LHCN-M2 (cell line): ENCODE measurements at places on chromosomes 5 and 9.

DNA sequence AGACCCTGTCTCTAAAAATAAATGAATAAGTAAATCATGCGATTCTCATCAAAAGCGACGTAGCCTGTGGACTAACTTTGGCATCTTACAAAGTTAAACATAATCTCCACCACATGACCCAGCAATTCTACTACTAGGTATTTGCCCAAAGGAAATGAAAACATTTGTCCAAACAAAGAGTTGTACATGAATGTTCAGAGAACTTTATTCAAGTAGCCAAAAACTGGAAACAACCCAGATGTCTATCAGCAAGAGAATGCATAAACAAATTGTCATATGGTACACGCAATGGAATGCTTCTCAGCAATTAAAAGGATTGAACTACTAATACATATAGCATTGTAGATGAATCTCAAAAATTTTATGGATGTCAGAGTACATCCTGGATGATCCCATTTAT is 82.6 kb downstream of the ADRB2 start:
- DNase-seq = peak; percentile 27

- peak; percentile 91 for DNase-seq
These were observed 7.8 kb upstream of the MGAT1 start for GRCh38 chr5:180810210-180810958.

GRCh38 chr5:7991125-7991821 is 122.3 kb downstream of the MTRR start:
- peak; percentile 1 for DNase-seq

DNA sequence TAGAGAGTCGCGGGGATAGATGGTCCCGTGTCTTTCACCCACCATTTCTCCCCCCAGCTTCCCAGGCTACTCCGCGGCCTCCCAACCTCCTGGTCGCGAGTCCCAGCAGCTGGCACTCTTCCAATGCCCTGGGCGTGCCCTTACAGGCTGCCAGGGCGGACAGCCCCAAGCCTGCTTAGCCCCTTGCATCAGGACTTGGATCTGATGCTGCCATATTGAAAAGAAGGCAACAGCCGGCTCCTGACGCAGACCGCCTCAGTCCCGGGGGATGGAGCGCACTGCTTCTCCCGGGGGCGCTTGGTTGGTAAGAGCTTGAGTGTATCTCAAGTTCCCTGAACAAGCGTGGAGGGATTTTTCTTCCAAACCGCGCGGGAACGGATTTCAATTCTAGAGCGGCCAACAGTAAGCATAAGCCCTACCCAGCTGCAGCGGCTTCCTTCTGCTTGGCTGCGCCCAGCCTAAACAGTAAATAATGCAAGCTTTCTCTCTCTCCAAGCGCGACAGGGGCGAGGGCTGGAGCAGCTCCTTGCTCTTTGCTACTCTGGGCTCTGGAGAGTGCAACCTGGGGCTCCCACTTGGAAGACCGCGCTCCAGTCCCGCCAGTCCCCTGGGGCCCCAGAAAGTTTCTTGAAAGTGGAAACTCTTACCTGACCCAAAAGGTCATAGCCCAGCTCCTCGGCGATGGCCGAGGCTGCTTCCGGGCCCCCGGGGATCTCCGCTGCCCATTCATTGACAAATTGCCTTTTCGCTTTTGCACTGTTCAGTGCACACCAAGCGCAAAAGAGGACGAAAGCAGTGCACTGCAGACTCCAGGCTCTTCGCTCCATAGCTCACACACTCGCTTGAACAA is 607 bp downstream of the PCSK1 start:
- DNase-seq = peak; percentile 36

DNA sequence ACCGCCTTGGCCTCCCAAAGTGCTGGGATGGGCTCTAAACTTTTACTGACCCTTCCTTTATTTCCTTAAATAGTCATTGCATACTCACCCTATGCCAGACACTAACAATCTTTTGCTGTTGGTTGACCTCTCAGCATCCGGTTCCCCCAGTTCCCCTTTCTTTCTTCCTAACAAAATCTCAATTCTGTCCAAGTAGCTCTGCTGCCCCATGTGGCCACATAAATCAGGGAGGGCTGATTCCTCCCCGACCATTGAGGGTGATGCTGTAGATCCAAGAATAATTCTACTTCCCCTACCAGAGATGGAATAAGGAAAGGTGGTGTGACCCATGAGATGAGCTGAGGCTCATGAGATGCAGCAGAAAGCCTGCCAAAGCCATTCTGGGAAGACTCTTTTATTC is 315.3 kb upstream of the MSX2 start:
- DNase-seq = no peak

DNA sequence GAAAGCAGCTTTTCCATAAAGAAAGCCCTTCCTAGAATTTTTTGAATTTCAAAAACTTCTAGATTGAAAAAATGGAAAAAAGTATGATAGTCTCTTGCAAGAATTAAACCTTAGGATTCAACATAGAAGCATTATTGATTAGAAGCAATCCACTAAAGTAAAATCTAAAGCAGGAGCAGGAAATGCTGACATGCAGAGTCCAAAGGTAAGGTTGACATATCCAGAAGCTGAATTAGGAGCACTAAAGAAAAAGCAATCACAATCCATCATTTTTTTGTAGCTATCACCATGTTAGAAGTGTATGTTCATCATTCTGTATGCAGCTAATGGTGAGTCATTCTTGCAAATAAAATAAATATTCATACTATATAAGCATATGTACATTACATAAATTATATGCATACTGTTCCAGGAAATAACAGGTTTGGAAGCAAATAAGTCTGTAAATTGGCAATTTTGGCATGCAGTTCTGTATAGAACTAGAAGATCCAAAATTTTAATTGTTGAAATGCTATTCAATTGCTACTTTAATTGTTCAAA is 39.4 kb upstream of the RNF180 start:
- no peak for DNase-seq

DNA sequence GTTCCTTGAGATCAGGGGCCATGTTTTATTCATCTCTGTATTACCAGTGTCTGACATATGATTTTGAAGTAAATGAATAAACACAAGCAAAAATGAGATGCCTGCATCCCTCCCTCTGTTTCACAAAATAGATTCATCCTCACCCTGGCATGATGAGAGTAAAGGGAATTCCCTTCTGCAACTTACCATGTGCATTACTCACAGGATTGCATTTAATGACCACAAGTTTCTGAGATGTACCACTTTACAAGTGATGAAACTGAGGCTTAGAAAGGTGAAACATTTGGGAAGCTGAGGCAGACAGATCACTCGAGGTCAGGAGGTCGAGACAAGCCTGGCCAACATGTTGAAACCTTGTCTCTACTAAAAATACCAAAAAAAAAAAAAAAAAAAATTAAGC is 74.2 kb upstream of the TNFSF8 start:
- no peak for DNase-seq

DNA sequence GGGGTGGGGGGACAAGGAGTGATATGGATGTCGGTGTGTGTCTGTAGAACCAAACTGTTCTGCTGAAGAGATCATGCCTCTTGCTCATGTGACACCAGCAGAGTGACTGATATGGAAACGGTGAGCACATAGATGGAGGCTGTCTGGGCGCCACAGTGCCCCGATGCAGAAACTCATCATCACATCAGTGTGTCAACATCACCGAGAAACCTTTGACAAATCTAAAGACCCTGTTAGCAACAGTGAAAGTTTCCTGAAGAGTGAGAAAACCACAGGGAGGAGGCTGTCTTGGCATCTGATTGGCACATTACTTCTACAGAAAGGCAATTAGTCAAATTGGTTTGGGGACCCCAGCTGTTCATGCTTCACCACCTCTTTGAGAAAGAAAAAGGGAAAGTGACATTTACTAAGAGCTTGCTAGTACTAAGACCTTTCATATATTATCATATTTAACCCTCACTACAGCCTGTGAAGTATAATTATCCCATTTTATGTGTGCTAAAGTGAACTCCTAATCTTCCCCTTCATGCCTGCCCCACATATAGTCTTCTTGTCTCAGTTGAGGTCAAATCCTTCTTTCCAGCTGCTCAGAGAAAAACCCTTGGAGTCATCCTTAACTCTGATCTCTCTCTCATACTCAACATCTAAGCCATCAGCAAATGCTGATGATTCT is 25.6 kb downstream of the CSF2 start:
- no peak for DNase-seq

DNA sequence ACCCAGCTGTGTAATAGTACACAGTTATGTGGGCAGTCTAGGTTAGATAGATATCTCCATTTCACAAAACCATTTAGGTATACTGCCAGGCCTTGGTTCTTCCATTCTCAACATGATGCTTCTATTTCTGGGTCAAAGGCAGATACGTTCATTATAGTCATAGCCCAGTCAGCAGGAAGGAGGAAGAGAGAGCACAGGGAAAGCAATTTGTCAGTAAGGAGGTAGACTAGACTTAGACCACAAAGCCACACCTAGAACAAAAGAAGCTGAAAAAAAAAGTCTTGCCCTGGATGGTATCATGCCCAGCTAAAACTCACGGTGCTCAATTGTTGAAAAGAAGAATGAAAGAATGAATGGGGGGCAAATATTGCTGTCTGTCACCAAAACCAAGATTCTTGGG is 7.6 kb downstream of the INVS start:
- DNase-seq = no peak
